ENCODE measurements at places on chromosomes 16 and 17. TPM values are rescaled to one million over a fixed set of nuclear protein-coding genes. Genes with fewer than 3 reads are reported as not detected.

The WNK4 gene
- total RNA-seq, result 1.3 TPM

GRCh38 chr17:57281887-57282286 lies 25.6 kb downstream of the MSI2 start:
- no peak for DNase-seq

The HLF gene
- not detected for total RNA-seq

DNA sequence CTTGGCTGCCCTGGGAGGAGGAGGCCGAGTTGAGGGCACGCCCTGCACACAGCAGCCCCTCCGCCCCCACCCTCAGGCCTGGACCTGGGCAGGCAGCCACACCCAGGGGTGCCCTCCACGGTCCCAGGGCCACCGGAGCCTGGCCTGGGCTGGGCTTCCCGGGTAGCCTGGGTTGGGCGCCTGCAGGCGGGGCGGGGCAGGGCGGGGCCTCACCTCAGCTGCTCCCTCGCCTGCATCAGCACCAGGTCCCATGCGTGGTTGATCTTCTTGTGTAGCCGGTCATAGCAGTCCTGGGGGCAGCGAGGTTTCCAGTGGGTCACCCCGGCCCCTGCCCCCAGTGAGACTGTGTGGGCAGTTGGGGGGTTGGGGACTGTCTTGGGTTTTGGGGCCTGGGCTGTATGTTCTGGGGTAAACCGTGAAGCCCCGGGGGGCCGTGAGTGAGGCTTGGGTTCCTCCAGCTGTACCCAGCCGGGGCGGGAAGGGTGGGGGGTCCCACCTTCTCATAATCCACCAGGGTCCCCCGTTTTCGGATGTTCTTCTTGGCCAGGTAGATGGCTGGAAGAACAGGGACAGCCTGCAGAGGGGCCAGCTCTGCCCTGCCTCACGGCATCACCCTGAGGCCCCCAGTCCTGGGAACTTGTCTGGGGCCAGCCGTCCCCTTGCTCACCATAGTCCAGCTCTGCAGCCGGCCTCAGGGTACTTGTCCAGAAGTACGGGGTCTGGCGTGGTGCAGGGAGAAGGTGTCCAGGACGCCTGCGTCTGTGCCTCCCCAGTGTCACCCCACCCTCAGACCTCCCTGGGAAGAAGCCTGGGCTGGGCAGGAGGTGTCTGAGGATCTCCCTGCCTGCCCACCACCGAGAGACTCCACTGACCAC lies 2.0 kb downstream of the RGS11 start:
- DNase-seq, result no peak

The VPS35 gene
- 174 TPM for total RNA-seq

GRCh38 chr16:24850289-24850938 lies 4.7 kb downstream of the SLC5A11 start:
- peak; percentile 84 for DNase-seq

DNA sequence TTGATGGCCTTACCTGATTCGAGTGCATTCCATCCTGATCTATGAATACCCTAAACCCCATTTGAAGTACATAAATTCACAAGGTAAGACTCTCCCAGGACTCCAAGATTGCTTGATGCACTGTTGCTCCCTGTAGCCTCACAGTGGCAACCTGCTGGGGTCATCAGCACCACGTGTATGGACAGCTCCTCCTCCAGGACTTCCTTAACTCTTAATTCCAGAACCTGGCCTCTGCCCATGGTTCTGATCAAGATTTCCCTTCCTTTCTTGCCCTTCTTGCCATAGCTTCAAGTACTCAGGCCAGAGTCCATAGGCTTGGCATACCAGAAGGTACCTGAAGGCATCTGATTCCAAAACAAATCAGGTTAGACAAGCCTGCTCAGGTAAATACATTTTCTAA lies 34.0 kb upstream of the NLK start:
- DNase-seq, result peak; percentile 66

DNA sequence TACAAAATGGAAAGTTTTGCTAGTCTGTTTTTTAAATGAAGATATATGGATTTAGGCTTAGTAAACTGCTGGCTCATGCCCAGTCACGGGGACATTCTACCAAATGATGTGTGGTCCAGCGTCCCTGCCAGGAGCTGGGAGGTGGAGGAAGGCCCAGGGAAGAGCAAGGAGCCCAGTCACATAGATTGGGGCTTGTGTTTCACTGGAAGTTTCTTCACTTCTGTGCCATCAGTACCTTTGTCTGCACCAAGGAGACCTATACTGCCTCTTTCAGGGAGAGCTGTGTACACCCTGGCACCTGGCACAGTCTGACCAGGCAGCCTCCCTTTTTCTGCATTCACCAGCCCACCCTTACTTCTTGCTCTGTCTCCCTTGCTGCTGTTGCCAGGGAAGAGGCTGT lies 32.6 kb upstream of the ERN1 start:
- DNase-seq, result no peak

GRCh38 chr17:38943607-38944006 lies 18.2 kb downstream of the LASP1NB start:
- DNase-seq, result peak; percentile 37

GRCh38 chr16:64700628-64701027 lies 421.2 kb downstream of the CDH11 start:
- DNase-seq, result no peak

- DNase-seq, result peak; percentile 31
Observed at GRCh38 chr17:31275116-31275515, 21.9 kb downstream of the OMG start.

DNA sequence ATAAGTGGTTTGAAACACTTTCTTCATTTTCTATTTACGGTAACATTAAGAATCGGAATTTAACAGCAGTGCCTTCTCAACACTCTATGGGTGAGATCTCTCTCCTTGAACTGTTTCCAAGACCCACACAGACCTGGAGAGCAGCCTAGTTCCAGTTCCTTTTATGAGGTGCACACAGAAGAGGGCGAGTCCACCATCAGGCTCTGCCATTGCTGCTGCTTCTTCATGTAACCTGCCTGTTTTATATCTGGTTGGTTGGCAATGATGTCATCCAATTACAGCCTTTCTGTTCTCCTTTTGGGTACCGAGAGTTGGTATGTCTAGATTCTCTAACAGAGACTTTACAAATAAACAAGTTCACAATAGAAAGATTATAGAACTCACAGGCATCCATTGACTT lies 225.7 kb downstream of the UTP18 start:
- no peak for DNase-seq

DNA sequence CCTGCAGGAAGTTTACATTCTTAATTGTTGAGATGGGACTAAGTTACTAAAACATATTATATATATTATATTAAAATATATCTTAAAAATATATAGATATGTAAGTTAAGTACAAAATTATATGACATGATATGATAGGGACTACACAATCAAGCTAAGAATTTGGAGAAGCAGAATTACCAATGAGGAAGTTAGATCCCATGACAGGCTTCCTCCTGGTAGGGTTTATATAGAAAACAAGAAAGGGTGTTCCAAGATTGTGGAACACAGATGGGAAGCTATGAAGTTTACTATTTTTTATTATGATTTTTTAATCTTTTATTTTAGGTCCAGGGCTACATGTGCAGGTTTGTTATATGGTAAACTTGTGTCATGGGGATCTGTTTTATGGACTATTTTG lies 260.8 kb upstream of the ZFHX3 start:
- DNase-seq, result no peak

GRCh38 chr17:43338886-43339516 lies 59.8 kb upstream of the ARL4D start:
- DNase-seq, result no peak

DNA sequence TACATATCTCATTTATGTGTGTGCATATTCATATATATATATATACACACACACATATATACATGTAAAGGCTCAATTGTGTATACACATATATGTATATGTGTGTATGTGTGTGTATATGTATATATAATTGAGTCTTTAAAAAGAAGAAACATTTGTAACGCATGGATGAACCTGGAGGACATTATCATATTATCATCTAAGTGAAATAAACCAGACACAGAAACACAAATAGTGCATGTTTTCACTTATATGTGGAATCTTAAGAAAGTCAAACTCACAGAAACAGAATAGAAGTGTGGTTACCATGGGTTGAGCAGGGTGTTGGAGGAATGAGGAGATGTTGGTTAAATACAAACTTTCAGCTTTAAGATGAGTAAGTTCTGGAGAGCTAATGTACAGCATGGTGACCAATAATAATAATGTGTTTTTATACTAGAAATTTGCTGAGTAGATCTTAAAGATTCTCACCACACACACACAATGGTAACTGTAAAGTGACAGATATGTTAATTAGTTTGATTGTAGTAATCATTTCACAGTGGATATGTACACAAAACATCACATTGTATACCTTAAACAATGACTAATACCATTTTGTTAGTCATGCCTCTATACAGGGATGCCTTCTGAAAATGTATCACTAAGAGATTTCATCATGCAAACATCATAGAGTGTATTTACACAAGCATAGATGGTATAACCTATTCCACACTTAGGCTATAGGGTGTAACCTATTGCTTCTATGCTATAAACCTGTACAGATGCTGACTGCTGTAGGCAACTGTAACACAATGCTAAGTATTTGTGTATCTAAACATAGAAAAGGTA lies 132.6 kb upstream of the CACNG5 start:
- DNase-seq, result peak; percentile 73

- no peak for DNase-seq
Observed at GRCh38 chr17:42904110-42904469, 3.5 kb downstream of the G6PC1 start.

DNA sequence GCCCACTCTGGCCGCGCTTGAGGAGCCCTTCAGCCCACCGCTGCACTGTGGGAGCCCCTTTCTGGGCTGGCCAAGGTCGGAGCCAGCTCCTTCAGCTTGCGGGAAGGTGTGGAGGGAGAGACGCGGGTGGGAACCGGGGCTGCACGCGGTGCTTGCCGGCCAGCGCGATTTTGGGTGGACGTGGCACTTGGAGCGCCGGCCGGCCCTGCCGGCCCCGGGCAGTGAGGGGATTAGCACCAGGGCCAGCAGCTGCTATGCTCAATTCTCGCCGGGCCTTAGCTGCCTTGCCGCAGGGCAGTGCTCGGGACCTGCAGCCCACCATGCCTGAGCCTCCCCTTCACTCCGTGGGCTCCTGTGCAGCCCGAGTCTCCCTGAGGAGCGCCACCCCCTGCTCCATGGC lies 9.9 kb upstream of the ATP1B2 start:
- no peak for DNase-seq

The GAST gene
- total RNA-seq, result not detected

The ACE gene
- total RNA-seq, result 1.4 TPM

DNA sequence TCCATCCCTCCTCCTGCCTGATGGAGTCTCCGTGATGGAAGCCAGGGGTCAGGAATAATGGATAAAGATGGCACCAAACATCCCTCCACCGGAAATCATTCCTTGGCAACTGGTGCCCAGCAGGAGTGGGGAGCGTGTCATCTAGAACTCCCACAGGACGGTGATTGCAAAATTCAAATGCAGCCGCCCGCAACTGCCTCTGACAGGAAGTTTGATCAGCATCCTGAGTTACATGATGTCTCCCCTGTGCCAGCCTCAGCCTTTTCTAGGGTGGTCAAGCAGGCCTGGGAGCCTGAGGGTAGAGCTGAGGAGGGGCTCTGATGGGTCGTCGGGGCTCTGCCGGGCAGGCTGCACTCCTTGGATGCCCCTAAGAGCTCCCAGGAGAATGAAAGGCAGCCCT lies 52.8 kb downstream of the GSG1L start:
- DNase-seq, result peak; percentile 4

GRCh38 chr17:43024407-43025289 lies at the start of gene RND2:
RND2 (plus strand) TSS chr17:43025231; CDS start chr17:43025348, 117 bp downstream.
- peak; percentile 96 for DNase-seq

The NPEPPS gene
- total RNA-seq, result 54.1 TPM

GRCh38 chr17:44362459-44362948 lies 1.1 kb downstream of the FAM171A2 start:
- no peak for DNase-seq
